ENCODE measurements at places on chromosomes 1 and 21. TPM values are rescaled to one million over a fixed set of nuclear protein-coding genes. Genes with fewer than 3 reads are reported as not detected.

- DNase-seq, result no peak
Observed at GRCh38 chr1:101174722-101175121, 62.1 kb upstream of the S1PR1 start.

DNA sequence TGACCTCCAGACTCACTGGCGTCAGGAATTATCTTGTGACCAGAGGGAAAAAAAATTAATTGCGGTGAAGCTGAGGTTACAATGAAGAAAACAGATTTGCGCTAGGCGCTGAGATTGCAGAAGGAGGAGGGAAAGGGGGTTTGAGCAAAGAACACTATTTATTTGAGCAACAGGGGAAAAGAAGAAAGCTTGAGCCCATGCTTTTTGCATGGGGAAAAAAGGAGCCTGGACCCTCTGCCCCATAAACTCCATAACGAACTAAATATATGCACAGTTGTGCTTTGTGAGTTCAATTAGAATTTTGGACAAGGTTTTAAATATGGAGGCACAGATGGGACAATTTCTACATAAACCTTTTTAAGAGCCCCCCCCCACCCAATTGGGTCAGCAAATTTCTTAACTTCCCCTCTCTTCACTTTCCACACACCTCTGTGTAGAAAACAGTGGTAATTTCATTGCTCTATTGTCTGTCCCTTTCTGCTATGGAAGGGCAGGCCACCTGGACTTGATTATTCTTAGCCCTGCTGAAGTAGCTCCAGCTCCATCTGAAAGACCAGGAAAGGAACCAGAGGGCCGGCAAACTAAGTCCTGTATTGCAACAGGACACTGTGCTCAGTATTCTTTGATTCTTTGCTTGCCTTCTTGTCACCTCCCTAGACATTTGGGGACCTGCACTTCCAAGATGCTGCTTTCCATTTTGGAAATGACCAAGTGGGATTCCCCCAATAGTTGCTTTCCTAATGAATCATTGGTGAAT lies 862 bp upstream of the ID3 start:
- no peak for DNase-seq

GRCh38 chr21:43300496-43301408 lies 126.2 kb downstream of the SIK1 start:
- DNase-seq, result peak; percentile 72

DNA sequence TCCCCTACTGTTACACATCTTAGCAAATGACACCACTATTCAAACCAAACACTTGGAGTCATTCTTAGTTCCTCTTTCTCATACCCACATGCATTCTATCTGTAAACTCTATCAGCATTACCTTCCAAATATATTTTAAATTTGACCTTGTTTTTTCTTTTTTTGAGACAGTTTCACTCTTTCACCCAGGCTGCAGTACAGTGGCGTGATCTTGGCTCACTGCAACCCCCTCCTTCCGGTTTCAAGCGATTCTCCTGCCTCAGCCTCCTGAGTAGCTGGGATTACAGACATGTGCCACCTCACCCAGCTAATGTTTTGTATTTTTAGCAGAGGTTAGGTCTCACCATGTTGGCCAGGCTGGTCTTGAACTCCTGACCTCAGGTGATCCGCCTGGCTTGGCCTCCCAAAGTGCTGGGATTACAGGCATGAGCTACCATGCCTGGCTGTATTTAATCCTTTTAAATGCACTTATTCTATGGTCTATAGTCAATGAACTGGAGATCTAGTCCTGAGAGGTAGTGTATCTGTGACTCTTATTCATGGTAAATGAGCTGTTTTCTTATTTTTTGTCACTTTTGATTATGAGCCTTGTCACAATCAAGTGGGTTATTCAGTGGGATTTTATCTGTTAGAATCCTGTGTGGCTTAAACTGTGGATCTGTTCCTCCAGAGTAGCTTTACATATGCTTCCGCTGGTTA lies 73.1 kb downstream of the GATAD2B start:
- no peak for DNase-seq

- DNase-seq, result no peak
Observed at GRCh38 chr1:204073837-204074273, 940 bp downstream of the SOX13 start.

- DNase-seq, result no peak
Observed at GRCh38 chr21:14989359-14989758, 75.4 kb downstream of the NRIP1 start.

GRCh38 chr1:203932556-203932955 lies 71.2 kb downstream of the SNRPE start:
- DNase-seq, result no peak

DNA sequence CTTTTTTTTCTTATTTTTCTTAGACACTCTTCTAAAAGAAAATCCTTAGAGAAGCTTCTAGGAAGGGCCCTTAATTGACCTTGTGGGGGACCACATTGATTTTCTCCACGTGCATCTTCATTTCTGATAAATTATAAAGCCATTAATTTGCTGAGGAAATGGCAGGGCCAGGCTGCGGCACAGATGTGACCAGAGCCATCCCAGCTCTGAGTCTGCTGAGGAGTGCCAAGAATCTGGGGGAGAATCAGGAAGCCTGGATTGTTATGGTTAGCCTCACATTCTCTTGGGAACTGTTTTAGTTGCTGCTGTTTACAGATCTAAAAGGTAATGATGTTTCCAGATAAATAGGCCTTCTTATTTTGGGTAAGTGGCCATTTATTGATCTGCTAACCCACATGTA lies 16.2 kb downstream of the PROX1 start:
- no peak for DNase-seq

- no peak for DNase-seq
Observed at GRCh38 chr1:52518962-52519361, 33.9 kb downstream of the TUT4 start.

GRCh38 chr1:35452106-35452774 lies 105.0 kb downstream of the KIAA0319L start:
- peak; percentile 56 for DNase-seq

DNA sequence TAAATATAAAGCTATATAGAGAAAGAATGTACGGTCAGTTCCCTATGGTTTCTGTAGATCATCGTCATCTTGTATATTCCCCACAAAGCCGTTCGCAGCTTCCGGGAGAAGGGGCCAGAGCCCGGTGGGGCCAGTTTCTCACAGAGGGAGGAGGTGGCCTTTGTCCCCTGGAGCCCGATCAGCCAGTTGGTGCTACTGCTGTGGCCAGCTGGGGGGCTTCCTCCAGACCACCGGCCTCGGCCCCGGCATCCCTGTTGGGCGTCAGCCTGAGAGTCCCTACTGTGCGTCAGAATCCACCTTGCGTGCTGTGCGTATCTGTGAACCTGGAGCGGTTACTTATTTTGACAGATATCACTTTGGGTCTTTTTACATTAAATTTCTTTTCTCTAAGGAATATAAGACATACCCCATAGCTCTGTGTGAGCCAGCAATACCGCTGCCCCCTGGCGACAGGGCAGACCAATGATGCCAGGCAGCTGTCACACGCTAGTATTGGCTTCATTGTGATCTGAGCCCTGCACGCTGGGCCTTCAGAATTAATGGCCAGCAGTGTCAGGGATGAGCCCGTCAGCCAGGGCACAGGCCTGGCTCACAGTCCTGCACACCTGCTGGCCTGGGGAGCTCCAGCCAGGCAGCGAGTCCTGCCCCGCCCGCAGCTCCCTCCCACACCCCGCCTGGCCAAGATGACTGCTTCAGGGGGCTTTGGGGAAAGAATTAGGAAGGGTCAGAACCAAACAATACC lies 145.9 kb downstream of the PGBD5 start:
- no peak for DNase-seq

- DNase-seq, result no peak
Observed at GRCh38 chr21:21007606-21008005, 9.4 kb downstream of the NCAM2 start.

DNA sequence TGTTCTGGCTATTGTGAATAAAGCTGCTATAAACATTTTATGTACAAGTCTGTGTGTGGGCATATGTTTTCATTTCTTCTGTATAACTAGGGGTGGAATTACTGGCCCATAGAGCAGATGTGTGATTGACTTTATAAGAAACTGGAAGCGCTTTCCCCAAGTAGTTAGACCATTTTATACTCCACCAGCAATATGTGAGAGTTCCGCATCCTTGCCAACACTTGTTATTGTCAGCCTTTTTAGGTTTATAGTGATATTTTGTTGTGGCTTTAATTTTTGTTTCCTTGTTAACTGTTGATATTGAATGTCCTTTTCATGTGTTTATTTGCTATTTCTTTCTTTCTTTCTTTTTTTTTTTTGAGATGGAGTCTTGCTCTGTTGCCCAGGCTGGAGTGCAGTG lies 9.4 kb downstream of the MAN1C1 start:
- no peak for DNase-seq

DNA sequence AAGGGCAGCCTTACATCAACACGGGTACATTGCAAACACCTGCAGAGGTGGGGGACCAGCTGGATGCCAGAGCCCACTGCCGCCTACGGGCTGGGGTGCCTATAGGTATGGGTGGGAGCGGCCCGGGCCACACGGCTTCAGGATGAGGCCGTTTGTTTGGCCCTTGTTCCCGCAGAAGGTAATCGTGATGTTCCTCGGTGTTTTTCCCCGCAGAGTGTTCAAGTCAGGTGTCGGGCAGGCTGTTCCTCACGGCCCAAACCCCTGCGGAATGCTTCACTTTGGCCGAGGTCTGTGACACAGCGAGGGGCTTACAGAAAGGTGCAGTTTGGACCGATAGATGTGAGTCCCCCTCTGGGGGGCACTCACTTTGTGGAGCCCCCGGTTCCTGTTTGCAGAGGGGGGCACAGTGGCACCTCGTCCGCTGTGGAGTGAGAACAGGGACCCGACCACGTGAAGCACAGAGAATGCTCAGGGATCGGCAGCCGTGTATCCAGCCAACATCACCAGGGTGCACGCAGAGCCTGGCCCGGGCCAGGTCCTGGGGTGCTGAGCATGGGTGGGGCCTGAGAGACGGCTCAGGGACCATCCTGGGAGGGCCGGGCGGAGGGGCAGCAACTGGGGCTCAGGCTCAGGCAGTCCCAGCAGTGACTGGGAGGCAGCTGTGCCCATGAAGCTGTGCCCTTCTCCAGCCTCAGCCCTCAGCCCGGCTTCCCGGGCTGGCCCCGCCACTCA lies 453 bp upstream of the TTLL10 start:
- DNase-seq, result no peak

DNA sequence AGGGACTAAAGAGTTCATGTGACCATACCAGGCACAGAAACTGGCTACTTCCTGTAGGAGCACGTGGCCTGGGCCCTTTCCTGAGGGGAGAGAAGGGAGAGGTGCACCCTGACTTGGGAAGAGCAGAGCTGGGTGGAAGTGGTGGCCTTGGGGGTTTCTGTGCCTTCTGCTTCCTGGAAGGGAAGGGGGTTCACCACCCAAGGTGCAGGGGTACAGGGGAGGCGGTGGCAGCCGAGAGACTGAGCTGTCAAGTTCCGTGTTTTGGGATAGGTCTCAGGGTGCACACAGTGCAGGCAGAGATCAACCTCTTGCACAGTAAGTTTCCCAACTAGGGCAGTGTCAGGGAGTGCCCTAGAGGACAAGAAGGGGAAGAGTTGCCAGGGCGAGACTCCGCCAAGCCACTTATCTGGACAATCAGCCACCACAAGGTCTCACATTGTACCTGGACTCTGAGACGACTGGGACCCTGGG lies 10.1 kb downstream of the HECTD3 start:
- DNase-seq, result no peak

DNA sequence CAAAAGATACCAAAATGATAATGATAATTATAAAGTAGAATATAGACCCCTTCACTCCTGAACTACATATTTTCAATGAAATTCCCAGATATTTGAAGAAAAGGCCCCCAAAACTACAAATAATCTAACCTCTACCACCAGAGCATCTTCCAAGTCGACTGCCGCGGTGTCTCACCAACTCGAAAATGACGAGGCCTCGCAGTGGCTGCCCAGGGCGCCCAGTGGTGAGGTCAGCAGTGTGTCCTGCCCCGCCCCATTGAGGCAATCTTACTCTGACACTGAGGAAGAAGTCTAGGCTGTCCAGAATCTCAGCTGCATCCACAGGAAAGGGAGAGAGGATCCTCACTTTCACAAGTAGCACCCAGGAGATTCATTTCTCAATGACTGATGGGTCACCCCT lies 5.2 kb downstream of the DUSP10 start:
- no peak for DNase-seq

DNA sequence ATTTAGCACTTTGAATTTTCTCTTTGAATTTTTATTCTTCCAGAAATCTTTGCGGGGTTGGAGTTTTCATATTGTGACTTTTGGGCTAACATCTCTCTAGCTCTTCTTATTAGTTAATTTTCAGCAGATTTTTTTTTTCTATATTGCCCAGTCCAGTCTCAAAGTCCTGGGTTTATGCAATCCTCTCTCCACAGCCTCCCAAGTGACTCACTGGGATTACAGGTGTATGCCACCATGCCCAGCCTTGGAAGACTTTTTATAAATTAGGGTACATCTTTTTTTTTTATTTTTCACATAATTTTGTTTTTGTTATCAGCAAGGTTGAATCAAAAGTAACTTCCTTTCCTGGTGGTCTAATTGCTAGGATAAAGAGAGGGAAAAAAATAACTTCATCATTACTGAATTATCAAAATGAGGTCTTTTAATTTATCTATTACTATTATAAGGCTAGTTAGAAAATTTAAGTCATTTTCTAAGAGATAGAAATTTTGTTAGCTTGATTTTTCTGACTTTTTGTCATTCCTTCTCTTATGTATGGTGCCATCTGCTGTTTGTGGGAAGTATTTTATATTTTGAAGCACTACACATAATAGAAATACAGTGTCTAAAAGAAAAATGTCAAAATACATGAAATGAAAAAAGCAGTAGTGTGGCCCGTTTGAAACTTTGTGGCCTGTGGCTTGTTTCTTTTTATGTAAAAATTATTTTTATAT lies 273.4 kb upstream of the CACYBP start:
- no peak for DNase-seq

- peak; percentile 42 for DNase-seq
Observed at GRCh38 chr1:228978484-228979324, 243.4 kb downstream of the RHOU start.

- no peak for DNase-seq
Observed at GRCh38 chr1:160007577-160008200, 24.1 kb downstream of the PIGM start.

DNA sequence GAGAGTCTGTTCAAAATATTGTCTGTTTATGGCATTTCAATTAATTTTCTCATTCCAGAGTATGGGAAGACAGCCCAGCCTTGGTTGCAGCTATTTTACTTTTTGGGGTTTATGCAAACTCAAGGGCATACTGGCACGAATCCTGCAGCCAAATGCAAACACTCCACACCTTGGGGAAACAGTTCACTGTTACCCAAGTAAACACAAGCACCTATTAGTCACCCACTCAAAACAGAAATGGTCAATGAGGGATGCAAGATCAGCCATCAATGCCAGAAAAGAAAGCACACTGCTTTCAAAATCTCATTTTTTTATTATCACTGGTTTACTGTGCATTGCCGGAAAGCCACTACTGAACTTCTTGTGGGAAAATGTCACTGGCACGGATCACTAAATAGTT lies 170.6 kb downstream of the RUNX1 start:
- DNase-seq, result no peak

The SFN gene
- total RNA-seq, result 0.42 TPM

The TPTE gene
- total RNA-seq, result not detected

The CD101 gene
- total RNA-seq, result 3.1 TPM

The EDN2 gene
- total RNA-seq, result 0.18 TPM

The TSNAX gene
- 44.0 TPM for total RNA-seq

The SPRR1B gene
- not detected for total RNA-seq

The FMN2 gene
- total RNA-seq, result 0.15 TPM

Measured in left cardiac atrium (tissue), 4 donors.